ENCODE measurements at places on chromosomes 16 and 17.

DNA sequence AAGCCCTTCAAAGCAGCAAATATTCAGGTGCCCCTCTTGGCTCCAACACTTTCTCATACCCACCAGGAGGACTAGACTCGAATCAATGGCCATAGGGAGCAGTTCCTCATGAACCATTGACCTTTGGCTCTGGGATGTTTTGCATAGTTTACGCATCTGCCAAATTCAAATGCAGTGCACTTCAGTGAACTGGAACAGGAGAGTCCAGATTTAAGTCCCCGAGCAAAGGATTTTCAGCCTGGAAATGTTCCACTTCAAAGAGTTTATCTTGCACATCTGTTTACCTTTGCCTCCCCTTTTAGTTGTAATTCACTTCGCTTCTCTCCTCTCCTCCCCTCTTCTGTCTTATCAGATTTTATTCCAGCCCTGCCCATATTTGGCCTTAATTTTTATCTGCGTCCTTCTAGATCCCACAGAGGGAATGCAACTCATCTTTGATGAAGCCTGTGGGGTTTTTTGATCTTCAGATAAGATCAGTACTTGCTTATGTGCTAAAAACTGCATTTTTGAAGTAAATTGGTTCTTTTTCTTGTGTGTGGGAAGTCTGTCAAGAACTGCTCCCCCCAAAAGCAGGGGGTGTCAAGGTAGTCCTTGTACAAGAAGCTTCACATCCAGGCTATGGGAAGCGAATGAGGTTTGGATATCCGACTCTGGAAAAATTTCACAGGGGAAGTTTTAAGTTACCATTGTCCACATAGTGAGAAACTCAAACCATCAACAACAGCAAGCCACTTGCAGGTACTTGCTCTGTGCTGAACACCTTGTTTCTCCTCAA lies 281.6 kb downstream of the RBFOX1 start:
- no peaks in the 10 kb centered on the region for H3K4me1 ChIP-seq
- H3K27me3 ChIP-seq, result no peaks in the 10 kb centered on the region
- H3K4me3 ChIP-seq, result no peak overlapping the region
- no peaks in the 10 kb centered on the region for H3K36me3 ChIP-seq

GRCh38 chr17:76644995-76645394 lies 1.4 kb upstream of the ST6GALNAC1 start:
- peaks cover 14% of the 10 kb centered on the region for H3K4me1 ChIP-seq
- H3K36me3 ChIP-seq, result no peaks in the 10 kb centered on the region

GRCh38 chr17:14760719-14761411 lies 460.0 kb downstream of the HS3ST3B1 start:
- no peaks in the 10 kb centered on the region for H3K4me1 ChIP-seq
- no peak for DNase-seq
- no peak overlapping the region for H3K27ac ChIP-seq
- H3K4me3 ChIP-seq, result no peak overlapping the region
- no peaks in the 10 kb centered on the region for H3K36me3 ChIP-seq

DNA sequence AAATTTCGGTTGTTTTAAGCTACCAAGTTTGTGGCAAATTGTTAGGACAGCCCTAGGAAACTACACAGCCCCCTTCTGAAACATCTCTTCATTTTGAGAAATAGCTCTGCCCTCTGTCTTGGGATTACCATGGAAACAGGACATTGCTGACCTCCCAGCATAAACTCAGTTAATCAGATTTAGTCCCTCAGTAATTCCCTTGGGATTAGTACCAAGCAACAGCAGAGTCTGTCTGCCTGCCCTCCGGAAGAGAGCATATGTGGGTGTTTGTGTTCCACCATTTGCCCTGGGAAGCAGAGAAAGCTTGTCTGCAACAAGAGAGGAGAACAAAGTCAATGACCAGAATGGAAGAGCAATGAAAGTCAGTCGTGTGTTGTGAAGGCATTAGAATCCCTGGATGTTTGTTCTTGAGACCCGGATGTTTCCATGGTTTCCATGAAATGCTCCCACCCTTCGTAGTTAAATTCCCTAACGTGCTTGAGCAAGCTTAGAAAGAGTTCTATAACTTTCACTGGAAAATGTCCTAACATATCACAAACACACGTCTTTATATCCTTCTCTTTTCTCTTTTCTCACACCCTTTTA lies 26.2 kb downstream of the NUDT7 start:
- H3K4me3 ChIP-seq, result no peak overlapping the region
- no peak for DNase-seq
- H3K4me1 ChIP-seq, result no peaks in the 10 kb centered on the region

DNA sequence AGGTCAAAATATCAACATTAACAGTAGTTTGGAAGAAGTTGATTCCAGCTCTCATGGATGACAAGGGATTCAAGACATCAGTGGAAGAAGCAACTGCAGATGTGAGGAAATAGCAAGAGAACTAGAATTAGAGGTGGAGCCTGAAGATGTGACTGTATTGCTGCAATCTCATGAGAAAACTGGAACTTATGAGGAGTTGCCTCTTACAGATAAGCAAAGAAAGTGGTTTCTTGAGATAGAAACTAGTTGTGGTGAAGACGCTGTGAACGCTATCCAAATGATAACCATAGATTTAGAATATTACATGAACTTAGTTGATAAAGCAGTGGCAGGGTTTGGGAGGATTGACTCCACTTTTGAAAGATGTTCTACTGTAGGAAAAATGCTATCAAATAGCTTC lies 67.8 kb downstream of the GOSR1 start:
- DNase-seq, result no peak
- H3K36me3 ChIP-seq, result no peaks in the 10 kb centered on the region
- H3K27me3 ChIP-seq, result no peaks in the 10 kb centered on the region
- H3K4me1 ChIP-seq, result no peaks in the 10 kb centered on the region

DNA sequence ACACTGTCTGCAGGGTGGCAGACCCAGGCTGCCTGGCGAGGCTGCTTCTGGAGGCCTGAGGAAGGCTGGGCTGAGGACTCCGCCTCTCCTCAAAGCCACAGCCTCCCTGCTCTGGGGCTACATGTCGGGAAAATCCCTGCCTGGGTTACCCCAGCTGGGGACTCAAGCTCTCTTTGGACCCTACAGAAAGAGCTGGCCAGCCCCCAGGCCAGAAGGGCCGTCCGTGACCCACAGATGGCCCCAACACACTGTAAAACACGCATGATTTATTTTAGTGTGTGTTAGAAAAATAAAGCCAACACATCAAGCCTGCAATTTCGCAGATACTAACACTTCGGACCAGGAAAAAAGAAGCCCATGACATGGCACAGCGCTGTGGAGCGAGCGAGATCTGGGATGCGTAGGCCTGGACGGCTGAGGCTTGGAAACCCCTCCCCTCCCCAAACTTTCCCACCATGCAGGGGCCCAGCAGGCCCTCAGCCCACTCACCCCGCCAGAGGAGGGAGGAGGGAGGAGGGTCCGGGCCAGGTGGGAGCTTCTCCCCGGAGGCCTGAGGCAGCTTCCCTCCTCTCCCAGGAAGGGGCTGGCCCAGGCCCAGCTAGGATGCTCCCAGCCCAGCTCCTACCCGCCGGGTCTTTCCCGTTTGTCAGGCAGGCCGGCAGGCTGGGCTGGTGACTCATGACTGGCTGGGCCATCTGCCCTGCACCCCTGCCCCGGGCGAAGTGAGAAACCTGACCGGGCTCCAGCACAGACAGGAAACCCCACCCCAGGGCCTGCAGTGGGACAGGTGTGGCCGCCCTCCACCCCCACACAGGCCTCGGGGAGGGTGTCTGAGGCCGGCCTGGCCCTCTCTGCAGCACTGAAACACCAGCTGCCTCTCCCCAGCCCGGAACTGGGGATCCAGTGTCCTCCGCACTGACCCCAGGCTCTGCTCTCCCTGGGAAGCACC lies 34.1 kb upstream of the SLC38A10 start:
- no peak overlapping the region for H3K27ac ChIP-seq
- no peak overlapping the region for H3K4me3 ChIP-seq
- DNase-seq, result no peak
- no peaks in the 10 kb centered on the region for H3K36me3 ChIP-seq
- peaks cover 10% of the 10 kb centered on the region for H3K4me1 ChIP-seq

- H3K4me1 ChIP-seq, result no peaks in the 10 kb centered on the region
- no peak overlapping the region for H3K27ac ChIP-seq
- peaks cover 4% of the 10 kb centered on the region for H3K36me3 ChIP-seq
- H3K4me3 ChIP-seq, result no peak overlapping the region
- no peak for DNase-seq
- H3K27me3 ChIP-seq, result no peaks in the 10 kb centered on the region
Measured at GRCh38 chr16:47413041-47413440, 47.8 kb downstream of the ITFG1 start.

DNA sequence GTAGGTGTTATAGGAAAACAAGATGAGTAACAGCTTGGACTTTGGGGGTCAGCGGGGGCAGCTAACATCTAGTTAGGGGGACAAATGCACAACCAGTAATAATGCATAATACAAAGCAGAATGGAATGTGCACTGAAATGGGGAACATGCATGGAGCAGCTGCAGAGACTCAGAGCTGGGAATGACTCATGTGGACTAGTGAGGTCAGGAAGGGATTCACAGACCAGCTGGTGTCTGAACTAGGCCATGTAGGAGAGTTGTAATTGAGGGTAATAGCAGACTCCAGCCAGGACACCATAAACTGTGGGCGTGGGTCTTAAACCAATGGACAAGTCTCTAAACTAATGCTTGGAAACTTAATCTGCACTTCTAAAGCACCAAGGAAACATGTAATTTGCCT lies 176.8 kb upstream of the ASIC2 start:
- H3K36me3 ChIP-seq, result no peaks in the 10 kb centered on the region
- H3K4me3 ChIP-seq, result no peak overlapping the region
- no peaks in the 10 kb centered on the region for H3K27me3 ChIP-seq
- H3K4me1 ChIP-seq, result no peaks in the 10 kb centered on the region
- H3K27ac ChIP-seq, result no peak overlapping the region
- no peak for DNase-seq

DNA sequence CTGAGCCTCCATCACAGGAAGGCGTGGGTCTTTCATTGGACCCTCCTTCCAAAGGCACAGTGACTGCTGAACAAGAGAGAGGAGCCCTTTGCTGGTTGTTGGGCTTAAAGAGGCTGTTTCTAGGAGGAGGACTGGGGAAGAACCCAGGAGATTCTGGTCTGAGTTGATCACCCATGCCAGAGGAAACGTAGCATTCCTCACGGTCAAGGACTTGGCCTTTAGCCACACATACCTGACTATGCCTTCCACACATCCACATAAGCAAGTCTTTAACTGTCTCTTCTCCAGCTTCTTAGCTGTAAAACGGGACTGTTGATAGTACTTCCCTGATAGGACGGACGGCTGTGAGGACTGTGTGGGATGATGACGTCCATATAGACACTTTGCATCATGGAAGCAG lies 149.8 kb upstream of the IRX3 start:
- H3K27me3 ChIP-seq, result peaks cover 5% of the 10 kb centered on the region
- no peak overlapping the region for H3K4me3 ChIP-seq
- no peaks in the 10 kb centered on the region for H3K36me3 ChIP-seq
- no peak for DNase-seq
- no peak overlapping the region for H3K27ac ChIP-seq

DNA sequence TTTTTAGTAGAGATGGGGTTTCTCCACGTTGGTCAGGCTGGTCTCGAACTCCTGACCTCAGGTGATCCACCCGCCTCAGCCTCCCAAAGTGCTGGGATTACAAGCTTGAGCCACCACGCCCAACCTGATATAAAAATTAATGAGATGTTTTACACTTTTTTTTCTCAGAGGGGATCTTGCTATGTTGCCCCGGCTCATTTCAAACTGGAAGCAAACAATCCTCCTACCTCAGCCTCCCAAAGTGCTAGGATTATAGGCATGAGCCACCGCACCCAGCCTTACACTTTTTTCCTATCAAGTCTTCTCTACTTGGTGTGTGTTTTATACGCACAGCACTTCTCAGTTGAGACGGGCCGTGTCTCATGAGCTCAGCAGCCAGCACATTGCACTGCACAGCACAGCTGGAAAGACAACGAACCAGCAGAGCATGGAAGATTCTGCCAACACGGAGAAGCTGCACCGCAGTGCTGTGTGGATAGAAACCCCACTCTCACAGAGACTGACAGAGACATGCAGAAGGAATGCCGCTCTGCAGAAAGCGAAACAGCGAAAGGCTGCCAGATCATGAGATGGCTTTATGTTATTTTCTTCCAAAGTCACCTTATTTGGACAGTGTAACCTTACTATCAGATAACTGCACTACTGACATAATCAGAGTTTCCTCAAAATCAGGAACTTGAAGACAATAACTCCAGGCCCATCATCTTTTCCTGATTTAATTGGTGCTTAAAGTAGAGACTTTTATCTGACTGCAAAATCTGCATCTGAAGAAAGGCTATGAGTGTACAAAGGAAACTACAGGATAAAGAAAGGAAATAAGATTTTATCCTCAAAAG lies 6.5 kb upstream of the QRICH2 start:
- H3K4me1 ChIP-seq, result no peaks in the 10 kb centered on the region
- H3K27me3 ChIP-seq, result no peaks in the 10 kb centered on the region
- no peaks in the 10 kb centered on the region for H3K36me3 ChIP-seq
- DNase-seq, result no peak
- H3K4me3 ChIP-seq, result no peak overlapping the region
- H3K27ac ChIP-seq, result no peak overlapping the region

DNA sequence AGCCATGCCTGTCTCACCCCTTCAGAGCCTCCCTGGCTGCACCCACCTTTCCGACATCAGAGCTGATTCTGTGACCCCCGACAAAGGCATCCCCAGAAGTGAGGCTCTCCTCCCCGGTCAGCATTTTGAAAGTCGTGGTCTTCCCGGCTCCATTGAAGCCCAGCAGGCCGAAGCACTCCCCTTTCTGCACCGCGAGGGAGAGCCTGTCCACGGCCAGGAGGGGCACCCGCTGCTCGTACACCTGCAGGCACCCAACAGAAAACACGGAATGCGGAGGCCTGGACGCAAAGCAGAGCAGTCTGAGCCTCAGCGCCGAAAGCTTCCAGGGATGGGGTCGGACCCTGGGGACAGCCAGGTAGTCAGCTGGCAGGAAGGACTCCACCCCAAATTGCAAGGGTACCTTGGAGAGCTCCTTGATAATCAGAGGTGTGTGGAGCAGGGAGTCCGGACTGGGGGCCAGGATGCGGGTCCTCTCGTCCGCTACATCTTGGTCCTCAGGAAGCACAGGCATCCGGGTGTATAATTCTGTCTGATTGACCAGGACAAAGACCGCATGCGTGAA lies 13.1 kb upstream of the RNPS1 start:
- H3K27me3 ChIP-seq, result no peaks in the 10 kb centered on the region
- no peaks in the 10 kb centered on the region for H3K36me3 ChIP-seq
- no peaks in the 10 kb centered on the region for H3K4me1 ChIP-seq
- H3K27ac ChIP-seq, result no peak overlapping the region

- DNase-seq, result peak; percentile 4
- no peak overlapping the region for H3K27ac ChIP-seq
- peaks cover 2% of the 10 kb centered on the region for H3K36me3 ChIP-seq
- H3K4me3 ChIP-seq, result peak overlapping the region; percentile 78
Measured at GRCh38 chr17:2854143-2855055, 58.2 kb downstream of the RAP1GAP2 start.

- no peak for DNase-seq
- no peak overlapping the region for H3K4me3 ChIP-seq
- no peaks in the 10 kb centered on the region for H3K36me3 ChIP-seq
- H3K27ac ChIP-seq, result no peak overlapping the region
Measured at GRCh38 chr16:65373097-65373496, 251.2 kb upstream of the CDH11 start.
